Dorsolateral prefrontal cortex (tissue), 122 donors: ENCODE measurements at places on chromosomes 5 and 9. TPM values are rescaled to one million over a fixed set of nuclear protein-coding genes. Genes with fewer than 3 reads are reported as not detected.
A peak's percentile ranks its signal among the peaks of the same experiment; 100 is the strongest.

SMIM33 gene
- not detected for total RNA-seq

IL5 gene
- total RNA-seq = not detected

SOHLH1 gene
- 16.4 TPM for total RNA-seq

SV2C gene
- 7.5 TPM for total RNA-seq

LEAP2 gene
- total RNA-seq = 3.7 TPM

CHD1 gene
- total RNA-seq = 32.1 TPM

MLANA gene
- total RNA-seq = not detected

IFNA6 gene
- not detected for total RNA-seq

HRH2 gene
- 28.1 TPM for total RNA-seq

FAM151B gene
- total RNA-seq = 6.3 TPM

LCP2 gene
- 15.6 TPM for total RNA-seq

CDO1 gene
- total RNA-seq = 22.9 TPM

ABL1 gene
- 97.5 TPM for total RNA-seq

PAXX gene
- 51.9 TPM for total RNA-seq

SLC6A7 gene
- total RNA-seq = 71.6 TPM

ZDHHC11 gene
- 133 TPM for total RNA-seq

GRCh38 chr5:178211095-178212048 lies 7.0 kb downstream of the HNRNPAB start:
- no peak for DNase-seq

- DNase-seq = no peak
These were observed 188.4 kb downstream of the SLC12A2 start for GRCh38 chr5:128271859-128272464.

GRCh38 chr9:136463578-136463977 lies 19.3 kb downstream of the SEC16A start:
- no peak for DNase-seq

GRCh38 chr9:7394002-7394774 lies 405.4 kb downstream of the DMAC1 start:
- peak; percentile 44 for DNase-seq

- no peak for DNase-seq
These were observed 4.3 kb upstream of the DRD1 start for GRCh38 chr5:175448276-175448675.

- DNase-seq = no peak
These were observed 10.5 kb upstream of the GALNT10 start for GRCh38 chr5:154179846-154180710.

DNA sequence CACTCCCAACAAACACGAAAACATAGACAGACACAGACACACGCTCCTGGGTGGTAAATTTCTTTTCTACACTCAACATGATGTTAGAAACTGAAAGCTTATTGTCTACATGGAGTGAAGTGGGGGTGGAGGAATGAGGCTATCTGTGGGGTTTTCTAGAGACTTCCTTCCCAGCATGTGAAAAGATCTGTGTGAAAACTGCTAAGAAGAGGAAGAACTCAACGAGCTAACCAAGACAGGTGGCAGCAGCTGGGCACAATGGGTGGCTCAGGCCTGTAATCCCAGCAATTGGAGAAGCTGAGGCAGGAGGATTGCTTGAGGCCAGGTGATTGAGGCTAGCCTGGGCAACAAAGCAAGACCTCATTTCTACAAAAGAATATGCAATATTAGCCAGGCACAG lies 7.6 kb downstream of the FYB1 start:
- DNase-seq = no peak

GRCh38 chr9:111362526-111362925 lies 32.5 kb upstream of the OR2K2 start:
- no peak for DNase-seq

DNA sequence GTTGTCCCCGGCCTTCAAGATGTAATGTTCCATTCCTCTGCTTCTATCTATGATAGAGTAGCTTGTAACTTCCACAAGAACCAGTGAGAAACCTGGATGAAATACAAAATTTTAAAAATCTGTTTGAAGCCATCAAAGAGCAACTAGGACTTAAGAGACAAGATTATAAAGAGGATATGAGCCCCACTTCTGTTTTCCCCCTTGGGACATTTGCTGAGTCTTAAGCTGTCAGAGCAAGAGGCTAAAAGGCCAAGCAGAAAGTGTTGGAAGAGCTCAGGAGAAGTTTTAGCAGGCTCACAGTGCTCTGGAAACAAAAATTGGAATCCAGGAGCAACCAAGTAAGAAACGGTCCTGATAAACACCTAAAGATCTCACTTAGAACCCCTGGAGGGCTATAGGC lies 76.1 kb downstream of the ADRB2 start:
- no peak for DNase-seq

GRCh38 chr5:53030893-53031292 lies 41.7 kb downstream of the ITGA2 start:
- DNase-seq = no peak

GRCh38 chr9:87718852-87719612 lies 6.9 kb upstream of the CTSL start:
- DNase-seq = no peak

- DNase-seq = no peak
These were observed 5.4 kb upstream of the MOCS2 start for GRCh38 chr5:53114988-53115387.

GRCh38 chr9:82808478-82808877 lies 254.5 kb downstream of the RASEF start:
- no peak for DNase-seq

- no peak for DNase-seq
These were observed 10.7 kb upstream of the OR5C1 start for GRCh38 chr9:122777935-122778627.

DNA sequence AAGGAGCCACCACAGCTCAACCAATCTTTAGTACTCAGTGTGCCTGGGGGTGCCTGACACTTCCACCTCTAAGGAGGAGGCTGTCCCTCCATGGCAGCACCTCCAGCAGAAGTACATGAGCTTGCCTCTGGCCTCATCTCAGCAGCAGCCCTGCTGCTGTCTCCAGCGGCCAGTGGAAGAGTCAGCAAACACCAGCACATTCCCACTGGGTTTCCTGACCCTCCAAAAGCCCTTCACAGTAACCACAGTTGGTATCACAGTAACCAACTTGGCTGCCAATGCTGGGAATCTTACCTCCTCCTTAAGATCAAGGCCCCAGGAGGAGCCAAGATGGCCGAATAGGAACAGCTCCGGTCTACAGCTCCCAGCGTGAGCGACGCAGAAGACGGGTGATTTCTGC lies 29.4 kb downstream of the FSTL4 start:
- DNase-seq = no peak
